ENCODE measurements at places on chromosomes 2 and 18.

- no peak overlapping the region for H3K4me3 ChIP-seq
- no peaks in the 10 kb centered on the region for H3K27me3 ChIP-seq
- no peak for DNase-seq
- H3K27ac ChIP-seq = no peak overlapping the region
- peaks cover under 1% of the 10 kb centered on the region for H3K36me3 ChIP-seq
- no peaks in the 10 kb centered on the region for H3K4me1 ChIP-seq
Measured at GRCh38 chr2:199818026-199818425, 33.0 kb downstream of the FTCDNL1 start.

GRCh38 chr2:223688094-223688835, 86.1 kb upstream of the SCG2 start:
- no peak overlapping the region for H3K4me3 ChIP-seq
- peaks cover 10% of the 10 kb centered on the region for H3K27me3 ChIP-seq
- no peaks in the 10 kb centered on the region for H3K4me1 ChIP-seq
- DNase-seq = no peak
- no peaks in the 10 kb centered on the region for H3K36me3 ChIP-seq
- no peak overlapping the region for H3K27ac ChIP-seq

GRCh38 chr2:177585234-177585863, 192.8 kb downstream of the AGPS start:
- no peak for DNase-seq
- peaks cover 3% of the 10 kb centered on the region for H3K4me1 ChIP-seq
- no peaks in the 10 kb centered on the region for H3K36me3 ChIP-seq
- no peak overlapping the region for H3K4me3 ChIP-seq
- H3K27me3 ChIP-seq = peaks cover 4% of the 10 kb centered on the region
- no peak overlapping the region for H3K27ac ChIP-seq

GRCh38 chr2:116733699-116734098, 1080.8 kb upstream of the DDX18 start:
- DNase-seq = no peak
- H3K4me3 ChIP-seq = no peak overlapping the region

GRCh38 chr2:155442755-155443372, 744.4 kb downstream of the KCNJ3 start:
- no peak overlapping the region for H3K4me3 ChIP-seq
- DNase-seq = no peak
- H3K4me1 ChIP-seq = no peaks in the 10 kb centered on the region
- no peak overlapping the region for H3K27ac ChIP-seq
- H3K27me3 ChIP-seq = no peaks in the 10 kb centered on the region

GRCh38 chr2:239236043-239236807, 164.6 kb downstream of the HDAC4 start:
- DNase-seq = no peak
- H3K4me3 ChIP-seq = no peak overlapping the region
- H3K27ac ChIP-seq = no peak overlapping the region
- peaks cover 10% of the 10 kb centered on the region for H3K36me3 ChIP-seq

- H3K4me3 ChIP-seq = no peak overlapping the region
- H3K36me3 ChIP-seq = no peaks in the 10 kb centered on the region
- H3K27ac ChIP-seq = no peak overlapping the region
- H3K4me1 ChIP-seq = peaks cover 8% of the 10 kb centered on the region
- H3K27me3 ChIP-seq = peaks cover 5% of the 10 kb centered on the region
Measured at GRCh38 chr2:5369510-5369909, 322.7 kb upstream of the SOX11 start.

DNA sequence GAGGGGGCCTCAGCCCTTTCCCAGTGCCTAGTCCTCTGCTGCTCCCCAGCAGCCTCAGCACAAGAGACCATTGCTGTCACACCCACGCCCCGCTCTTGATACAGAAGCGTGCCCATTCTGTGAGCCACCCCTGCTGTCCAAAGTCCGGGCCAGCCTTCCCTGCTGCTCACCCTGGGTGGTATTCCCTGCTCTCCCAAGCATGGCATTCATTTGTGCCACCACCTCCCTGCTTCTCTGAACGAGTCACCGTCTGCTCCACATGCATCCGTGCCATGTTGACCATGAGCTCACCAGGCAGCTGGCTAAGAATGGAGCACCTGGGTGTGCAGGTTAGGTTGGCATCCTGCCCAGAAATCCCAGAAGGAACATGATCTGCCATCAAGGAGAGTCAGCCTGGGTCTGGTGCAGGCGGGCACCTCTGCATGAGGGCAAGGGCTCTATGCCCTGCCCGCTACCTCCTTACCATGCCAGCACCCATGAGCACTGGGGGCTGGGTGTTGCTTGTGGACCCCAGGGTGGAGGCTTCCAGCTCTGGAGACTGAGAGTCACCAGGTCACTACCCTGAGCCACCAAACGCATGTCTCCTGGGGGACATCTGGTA, 63.0 kb downstream of the TWIST2 start:
- no peaks in the 10 kb centered on the region for H3K4me1 ChIP-seq
- H3K4me3 ChIP-seq = no peak overlapping the region
- DNase-seq = no peak

- no peaks in the 10 kb centered on the region for H3K4me1 ChIP-seq
- DNase-seq = no peak
- H3K36me3 ChIP-seq = no peaks in the 10 kb centered on the region
- peaks cover 6% of the 10 kb centered on the region for H3K27me3 ChIP-seq
- no peak overlapping the region for H3K27ac ChIP-seq
Measured at GRCh38 chr18:6997808-6998207, 119.8 kb downstream of the LAMA1 start.

- no peak for DNase-seq
- H3K4me3 ChIP-seq = no peak overlapping the region
- no peaks in the 10 kb centered on the region for H3K36me3 ChIP-seq
- H3K27ac ChIP-seq = no peak overlapping the region
- no peaks in the 10 kb centered on the region for H3K27me3 ChIP-seq
Measured at GRCh38 chr18:28466204-28466603, 289.3 kb upstream of the CDH2 start.

GRCh38 chr18:54149078-54149697, 75.3 kb downstream of the MBD2 start:
- peaks cover 41% of the 10 kb centered on the region for H3K36me3 ChIP-seq
- DNase-seq = no peak
- H3K4me1 ChIP-seq = peaks cover 18% of the 10 kb centered on the region
- peak overlapping the region; percentile 29 for H3K4me3 ChIP-seq
- peak overlapping the region; percentile 67 for H3K27ac ChIP-seq

Data from stimulated activated naive B cell treated with anti-CD40 and anti-IgM and Interleukin-4, amounts not matched to agents 10 μg/mL and 1 μg/mL and 100 μg/mL, for 72 hours (primary cell).